ENCODE measurements at places on chromosomes 5 and 9.

GRCh38 chr5:95899006-95899405, 62.6 kb downstream of the ELL2 start:
- no peak for DNase-seq

DNA sequence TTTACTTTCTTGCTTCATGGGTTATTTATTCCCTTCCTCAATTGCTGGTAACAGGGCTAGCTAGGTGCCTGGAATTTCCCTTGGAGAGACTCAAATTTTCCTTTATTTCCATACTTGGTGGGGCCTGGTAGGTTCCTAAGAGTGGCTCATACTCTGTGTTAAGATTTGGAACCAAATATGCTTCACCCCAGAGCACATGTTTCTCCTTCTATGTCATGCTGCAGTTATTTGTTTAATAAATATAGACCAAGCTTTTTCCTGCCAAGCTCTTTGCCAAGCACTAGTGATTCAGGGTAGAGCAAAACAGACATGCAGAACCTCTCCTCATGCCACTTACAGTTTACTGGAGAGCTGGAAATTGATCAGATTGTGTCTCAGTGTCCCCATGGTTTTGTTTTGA, 290.3 kb upstream of the SGCD start:
- no peak for DNase-seq

DNA sequence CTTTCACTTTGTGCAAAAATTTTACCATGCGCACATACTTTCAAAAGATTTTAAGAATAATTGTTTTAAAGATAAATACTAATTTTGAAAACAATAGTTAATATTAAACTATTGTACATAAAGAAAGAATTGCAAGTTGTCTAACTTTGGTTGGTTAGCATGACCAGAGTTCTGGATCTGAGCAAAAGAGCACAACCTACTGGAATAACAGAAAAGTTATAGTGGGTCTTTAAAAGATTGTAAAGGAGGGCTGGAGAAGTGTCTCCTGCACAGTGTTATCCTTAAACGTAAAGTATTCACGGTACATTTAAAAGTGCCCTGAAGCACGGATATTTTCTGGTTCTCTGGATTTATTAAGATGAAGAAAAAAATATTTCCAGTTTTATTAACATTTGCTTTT, 70.6 kb downstream of the GLIS3 start:
- no peak for DNase-seq

GRCh38 chr9:4579001-4579400, 83.1 kb upstream of the PLPP6 start:
- no peak for DNase-seq

DNA sequence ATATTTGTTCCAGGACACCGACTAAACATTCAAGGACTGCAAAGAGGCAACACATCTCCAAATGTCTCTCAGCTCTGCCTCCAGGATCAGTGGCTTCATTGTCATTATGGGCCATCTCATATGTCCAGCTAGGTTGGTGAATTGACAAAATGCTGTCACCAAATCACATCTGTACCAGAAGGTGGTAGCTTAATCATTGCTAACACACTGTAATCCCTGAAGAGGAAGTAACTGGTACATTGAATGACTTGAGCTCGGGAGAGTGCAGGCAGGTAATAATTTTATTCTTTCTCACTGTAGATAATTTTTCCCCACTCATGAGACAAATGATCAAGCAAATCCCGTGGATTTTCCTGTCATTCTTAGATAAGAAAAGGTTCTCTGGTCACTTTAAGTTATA, 169.8 kb downstream of the SEMA6A start:
- no peak for DNase-seq

- DNase-seq, result no peak
Measured at GRCh38 chr5:135745897-135746500, 88.5 kb upstream of the SLC25A48 start.

DNA sequence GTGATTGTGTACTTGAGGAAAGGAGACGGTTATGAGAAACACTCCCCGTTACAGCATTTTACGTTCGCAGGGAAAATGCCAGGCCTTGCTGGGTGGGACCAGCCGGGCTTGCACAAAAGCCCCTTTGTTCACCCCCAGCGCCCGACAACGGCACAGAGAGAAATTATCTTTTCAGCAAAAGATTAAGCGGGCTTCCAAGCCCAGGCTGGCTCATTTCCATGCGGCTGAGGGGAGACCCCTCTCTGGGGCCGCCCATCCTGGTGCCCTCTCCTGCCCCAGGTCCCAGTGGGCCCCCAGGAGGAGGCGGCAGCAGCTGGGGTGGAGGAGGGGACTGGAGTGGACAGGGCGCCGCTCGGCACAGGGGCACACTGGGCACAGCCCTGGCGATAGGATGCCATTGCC, 50.8 kb upstream of the NOTCH1 start:
- no peak for DNase-seq

Measured in left forelimb (tissue), 1 donor.